Ammon's horn (tissue), 1 donor: ENCODE measurements at places on chromosomes 1 and 21.

DNA sequence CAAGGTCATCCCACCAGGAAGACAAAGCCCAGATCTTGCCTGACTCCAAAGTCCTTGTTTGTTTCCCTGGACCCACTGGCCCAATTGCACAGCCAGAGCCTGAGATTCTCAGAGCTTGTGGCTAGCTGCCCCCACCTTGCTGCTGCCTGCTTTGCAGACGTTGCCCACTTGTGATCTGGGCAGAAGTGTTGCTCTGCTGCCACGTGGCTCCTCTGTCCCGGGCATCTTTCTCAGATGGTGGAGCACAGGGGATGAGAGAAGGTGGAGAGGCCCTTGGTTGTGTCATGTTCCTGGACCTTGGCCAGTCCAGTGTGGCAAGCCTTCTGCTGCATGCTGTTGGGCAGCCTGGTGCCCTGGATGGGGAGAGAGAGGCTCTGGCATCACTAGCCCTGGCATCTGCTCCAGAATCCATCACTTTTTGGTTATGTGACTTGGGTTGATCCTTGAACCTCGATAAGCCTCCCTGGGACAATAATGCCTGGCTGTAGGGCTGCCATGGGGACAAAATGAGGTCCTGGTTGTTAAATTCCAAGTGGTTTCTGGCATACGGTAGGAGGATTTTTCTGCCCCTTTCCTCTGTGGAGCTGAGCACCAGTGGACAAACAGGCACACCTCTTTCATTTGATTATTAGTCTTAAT lies 1.5 kb upstream of the NR0B2 start:
- DNase-seq: no peak

DNA sequence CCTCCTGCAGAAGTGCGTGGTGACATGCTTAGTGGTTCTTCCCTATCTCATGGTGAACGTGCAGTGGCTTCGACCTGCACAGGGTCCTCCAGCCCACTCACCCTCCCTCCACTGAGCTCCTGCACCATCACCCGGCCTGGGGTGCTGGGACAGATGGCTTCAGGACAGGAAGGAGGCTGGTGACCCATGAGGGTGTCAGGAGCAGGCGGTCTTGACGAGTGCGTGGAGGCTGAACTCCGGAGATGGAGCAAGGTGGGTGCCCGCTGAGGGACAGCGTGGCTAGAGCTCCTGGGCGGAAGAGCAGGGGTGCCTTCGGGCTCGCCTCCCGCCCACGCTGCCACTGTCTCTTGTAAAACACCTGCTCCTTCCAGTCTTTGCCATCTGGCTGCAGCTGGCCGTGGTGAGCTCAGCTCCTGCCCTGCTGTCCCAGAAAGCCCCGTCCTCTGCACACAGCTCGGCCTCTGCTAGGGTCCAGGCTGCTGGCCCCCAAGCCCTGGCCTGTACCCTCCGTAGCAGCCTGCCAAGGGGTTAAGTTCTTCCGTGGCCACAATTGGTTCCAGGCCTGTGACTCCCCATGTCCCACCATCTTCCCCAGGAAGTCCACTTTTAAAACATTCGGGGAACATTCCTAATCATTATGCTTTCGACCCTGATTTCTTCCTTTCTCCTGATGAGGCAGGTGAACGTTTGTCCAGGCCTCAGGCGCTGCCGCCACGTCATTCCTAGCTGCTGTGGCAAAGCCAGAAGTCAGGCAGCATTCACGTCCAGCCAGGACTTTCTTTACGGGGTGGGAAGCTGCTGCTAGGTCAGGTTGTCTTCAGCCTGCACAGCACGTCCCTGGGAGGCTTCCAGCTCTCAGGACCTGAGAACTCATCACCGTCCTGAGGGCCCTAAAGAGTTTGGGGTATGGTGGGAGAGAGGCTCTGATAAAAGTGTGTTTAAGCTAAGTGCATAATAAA lies 8.1 kb downstream of the KRTAP10-1 start:
- no peak for DNase-seq

GRCh38 chr1:248853663-248854375 lies 5.1 kb downstream of the ZNF692 start:
- no peak for DNase-seq

- DNase-seq: peak; percentile 83
Observed at GRCh38 chr1:155000726-155001424, 1.7 kb upstream of the ZBTB7B start.

DNA sequence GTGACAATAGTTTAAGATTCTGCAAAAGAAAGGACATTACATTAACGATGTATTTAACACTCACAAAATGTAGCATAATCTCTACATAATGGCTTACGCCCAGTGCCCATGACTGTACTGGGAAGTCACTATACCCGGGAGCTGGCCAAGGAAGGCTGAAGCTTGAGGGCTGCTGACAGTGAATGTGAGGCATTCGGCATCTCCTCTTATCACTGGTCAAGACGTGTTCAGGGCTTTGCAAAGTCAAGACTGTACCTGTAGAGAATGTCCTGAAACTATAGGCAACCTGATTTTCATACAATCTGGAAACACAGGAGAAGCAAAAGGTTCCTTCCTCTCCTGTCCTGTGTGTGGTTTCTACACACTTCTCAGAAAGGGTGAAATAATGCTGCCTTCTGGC lies 12.7 kb upstream of the IFNGR2 start:
- no peak for DNase-seq

GRCh38 chr1:94025383-94026340 lies 95.3 kb downstream of the ABCA4 start:
- DNase-seq: peak; percentile 58

GRCh38 chr1:11787251-11787803 lies 18.4 kb downstream of the MTHFR start:
- no peak for DNase-seq

GRCh38 chr1:181352695-181353094 lies 130.6 kb upstream of the CACNA1E start:
- no peak for DNase-seq

DNA sequence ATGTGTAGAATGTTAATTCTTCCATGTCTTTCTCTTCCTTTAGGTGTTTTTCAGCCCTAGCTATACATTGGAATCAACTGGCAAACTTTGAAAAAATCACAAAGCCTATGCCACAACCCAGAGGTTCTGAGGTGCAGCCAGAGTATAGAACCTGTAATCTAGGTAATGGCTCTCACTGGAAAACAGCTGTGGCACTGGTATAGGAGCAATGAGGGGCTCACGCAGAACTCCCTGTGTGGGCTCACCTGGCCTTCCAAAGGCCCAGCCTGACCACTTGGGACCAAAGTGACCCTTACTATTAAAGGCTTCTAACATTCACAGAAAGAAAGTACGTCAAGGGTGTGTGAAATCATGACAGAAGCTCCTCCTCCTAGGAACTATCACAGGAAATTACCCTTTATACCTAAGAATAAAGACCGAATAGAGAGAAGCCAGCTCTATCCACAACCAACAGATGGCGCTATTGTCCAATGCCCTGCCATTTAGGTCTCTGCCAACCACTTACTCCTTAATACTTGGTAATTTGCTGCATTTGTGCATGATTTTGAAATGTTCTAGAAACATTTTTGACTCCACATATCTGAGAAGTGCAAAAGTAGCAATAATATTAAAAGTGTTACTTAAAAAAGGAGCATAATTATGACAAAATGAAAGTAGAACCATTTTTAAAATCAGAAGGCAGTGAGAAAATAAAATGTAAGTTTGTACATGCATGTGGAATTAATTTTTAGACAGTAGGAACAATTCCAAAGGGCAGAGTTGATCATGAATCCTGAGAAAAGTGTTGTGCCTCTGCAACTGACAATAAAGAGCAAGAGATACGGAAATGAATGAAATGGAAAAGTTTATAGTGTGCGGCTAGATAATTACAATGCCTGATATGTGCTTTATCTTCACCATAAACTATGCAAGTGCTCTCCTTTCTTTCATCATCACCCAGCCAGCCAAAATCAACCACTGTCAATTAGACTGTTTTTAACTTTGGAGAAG lies 93.1 kb upstream of the HAO2 start:
- peak; percentile 55 for DNase-seq
